ENCODE measurements at places on chromosomes 3 and 15.

GRCh38 chr3:75224412-75224811 lies 439.7 kb upstream of the FRG2C start:
- DNase-seq: no peak

DNA sequence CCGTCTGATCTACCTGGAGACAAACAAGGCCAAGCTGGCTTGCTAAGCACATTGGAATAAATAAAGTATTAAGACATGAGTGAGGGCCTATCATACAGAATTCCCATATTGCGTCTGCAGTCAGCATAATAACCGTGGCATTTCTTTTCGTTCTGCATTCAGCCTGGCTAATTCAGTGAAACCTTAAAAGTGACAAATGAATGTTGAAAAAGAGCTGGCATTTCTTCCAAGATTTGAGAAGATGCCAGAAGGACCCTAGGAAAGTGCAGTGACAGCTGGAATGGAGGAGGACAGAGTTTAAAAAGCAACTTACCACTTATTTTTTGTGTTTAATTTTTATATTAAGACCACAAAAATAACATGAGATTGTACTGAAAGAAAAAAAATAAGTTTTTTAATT lies 67.1 kb downstream of the SUCLG2 start:
- DNase-seq: no peak

DNA sequence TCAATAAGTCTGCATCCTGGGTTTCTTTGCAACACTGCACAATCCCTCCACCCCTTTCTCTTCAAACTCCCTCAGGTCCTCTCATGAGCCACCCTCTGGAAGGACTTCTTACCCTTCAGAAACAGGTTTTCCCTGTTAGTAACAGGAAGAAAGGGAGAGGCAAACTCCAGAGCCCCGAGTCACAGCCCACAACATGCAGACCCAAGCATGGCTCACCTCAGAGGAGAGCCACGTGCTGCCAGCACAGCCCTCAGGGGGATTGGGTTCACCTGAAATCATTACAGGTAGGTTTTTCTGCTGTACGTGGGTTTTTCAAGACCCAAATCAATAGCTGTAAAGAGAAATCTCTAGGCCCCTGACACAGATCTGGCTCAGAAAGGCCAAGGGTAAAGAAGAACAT lies 359.7 kb upstream of the ATP10A start:
- DNase-seq: no peak

DNA sequence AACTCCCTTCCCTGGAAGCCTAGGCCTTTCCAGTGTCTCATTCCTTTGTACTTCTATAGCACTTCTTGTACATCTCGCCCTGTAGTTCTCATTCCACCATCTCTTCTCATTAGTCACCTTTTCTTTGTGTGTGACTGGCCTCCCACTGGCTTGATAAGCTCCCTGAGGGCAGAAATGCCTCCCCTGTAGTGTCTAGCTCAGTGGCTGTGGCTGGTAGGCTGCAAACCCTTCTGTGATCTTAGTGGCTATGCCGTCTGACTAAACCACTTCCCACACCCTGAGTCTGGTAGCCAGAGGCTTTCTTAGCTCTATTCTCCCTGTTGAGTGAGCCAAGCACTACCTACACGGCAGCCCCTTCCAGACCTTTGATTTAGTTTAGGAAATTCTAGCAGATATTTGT lies 24.4 kb upstream of the TNFAIP8L3 start:
- DNase-seq: no peak

DNA sequence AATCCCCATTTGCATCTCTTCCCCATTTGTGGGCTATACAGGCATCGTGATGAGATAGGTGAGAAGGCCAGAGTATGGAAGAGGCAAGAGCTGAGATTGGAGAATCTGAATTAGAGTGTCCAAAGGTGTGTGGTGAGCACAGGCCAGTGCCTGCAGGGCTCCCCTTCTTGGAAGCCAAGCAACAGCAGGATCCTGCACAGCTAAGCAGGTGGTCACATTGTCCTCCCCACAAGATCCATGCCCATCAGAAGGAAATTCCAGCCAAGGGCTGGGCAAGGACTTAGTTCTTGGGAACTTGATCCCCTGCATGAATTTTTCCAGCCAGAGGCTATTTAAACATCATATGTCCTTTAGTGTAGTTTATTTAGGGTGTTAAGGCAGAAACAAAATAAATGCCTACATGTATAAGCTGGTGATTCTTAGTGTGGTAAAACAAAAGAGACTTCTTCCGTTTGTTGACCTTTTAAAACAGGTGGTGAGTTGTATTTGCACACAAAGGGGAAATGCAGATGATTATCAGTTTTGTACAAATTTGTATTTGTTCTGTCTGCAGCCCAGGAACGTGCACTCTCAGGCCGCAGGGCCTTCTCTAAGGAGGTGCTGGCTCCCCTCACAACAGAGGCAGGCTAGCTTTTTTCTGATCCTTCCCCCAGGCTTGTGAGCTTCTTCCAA lies 110.2 kb downstream of the PLCL2 start:
- DNase-seq: no peak

GRCh38 chr3:194249323-194250097 lies 101.6 kb downstream of the CPN2 start:
- no peak for DNase-seq

- no peak for DNase-seq
Measured at GRCh38 chr15:99682455-99682854, 50.8 kb downstream of the LYSMD4 start.

- no peak for DNase-seq
Measured at GRCh38 chr15:80822256-80822655, 43.1 kb downstream of the CEMIP start.

- no peak for DNase-seq
Measured at GRCh38 chr3:57999417-58000115, 8.7 kb upstream of the FLNB start.

DNA sequence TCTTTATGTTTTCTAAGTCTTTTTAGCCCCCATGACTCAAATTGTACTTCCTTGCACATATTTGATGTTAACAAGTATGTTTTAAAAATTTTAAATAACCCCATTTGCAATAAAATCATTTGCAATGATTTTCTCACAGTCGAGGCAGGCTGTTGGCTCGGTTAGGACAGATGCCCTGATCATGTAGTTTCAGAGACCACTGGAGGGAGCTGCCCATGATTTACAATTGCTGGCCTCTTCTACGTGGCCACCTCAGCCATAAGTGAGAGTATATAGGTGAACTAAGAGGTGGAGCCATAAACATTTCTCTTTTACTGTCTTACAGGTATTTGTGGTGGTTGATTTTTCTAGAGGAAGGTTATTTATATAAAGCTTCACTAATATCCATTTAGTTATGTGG lies 1.7 kb downstream of the DTWD1 start:
- no peak for DNase-seq

- DNase-seq: no peak
Measured at GRCh38 chr3:82508-82907, 114.1 kb upstream of the CHL1 start.

GRCh38 chr3:101038880-101039279 lies 45.7 kb upstream of the ABI3BP start:
- no peak for DNase-seq

DNA sequence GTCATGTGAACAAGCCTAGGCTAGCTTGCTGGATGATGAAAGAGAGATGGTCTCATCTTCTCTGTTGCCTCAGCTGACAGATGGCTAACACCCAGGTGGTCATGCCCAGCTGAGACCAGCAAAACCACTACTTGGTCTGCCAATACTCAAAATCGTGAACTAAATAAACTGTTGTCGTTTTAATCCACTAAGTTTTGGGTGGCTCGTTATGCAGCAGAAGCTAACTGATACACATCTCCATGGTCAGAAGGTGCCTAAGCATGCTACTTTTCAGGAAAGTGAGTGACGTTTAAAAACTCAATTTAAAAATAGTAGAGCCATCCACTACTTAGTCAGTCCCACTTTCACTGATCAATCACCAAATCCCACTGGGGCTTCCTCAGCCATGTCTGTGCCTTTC lies 52.8 kb downstream of the CCR4 start:
- DNase-seq: no peak

DNA sequence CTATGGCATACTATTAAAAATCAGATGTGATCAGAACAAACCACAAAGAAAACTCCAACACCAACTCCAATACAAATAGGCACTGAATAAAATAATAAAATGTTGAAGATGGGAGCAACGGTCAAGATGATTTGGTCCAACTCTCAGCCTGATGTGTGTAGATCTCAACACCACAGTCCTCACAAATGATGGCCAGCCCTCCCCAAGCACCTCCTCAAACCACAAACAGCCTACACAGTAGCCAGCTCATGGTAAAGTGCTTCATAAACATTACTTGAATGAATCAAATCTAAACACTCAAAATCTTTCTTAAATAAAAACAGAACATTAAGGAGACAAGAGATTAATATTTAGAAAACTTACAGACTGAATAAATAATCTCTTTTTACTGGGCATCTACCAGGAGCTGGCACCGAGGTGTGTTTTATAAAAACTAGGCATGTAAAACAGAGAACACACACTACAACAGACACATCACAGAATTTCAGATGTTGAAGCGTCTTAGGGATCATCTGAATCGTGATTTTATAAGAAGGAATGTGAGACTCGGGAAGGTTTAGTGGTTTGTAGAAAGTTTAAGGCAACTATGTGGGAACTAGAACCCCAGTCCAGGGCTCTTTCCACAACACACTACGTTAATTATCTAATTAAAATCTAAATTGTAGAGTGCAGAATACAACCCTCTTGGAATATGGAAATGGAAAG lies 102.4 kb downstream of the MYLK start:
- no peak for DNase-seq

DNA sequence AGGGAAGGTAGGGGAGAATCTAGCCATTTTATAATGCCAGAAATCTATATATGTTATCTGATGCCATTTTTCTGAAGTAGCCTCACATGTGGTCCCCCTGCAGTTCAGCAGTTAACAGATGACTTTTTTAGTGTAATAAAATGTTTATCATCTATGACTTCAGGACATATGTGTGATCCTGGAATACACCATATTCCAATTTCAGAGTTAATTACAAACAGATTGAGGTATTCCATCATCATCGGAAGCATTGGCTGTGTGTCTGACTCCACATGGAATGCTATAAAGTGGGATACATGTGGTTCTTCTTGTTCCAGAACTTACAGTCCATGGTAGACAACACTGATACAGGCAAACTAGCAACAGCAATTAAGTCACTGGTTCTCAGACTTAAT lies 45.9 kb upstream of the LIMD1 start:
- DNase-seq: no peak

GRCh38 chr3:127387556-127388153 lies 99.8 kb upstream of the PRR20G start:
- DNase-seq: no peak

- no peak for DNase-seq
Measured at GRCh38 chr3:124924741-124925140, 9.8 kb downstream of the MUC13 start.

DNA sequence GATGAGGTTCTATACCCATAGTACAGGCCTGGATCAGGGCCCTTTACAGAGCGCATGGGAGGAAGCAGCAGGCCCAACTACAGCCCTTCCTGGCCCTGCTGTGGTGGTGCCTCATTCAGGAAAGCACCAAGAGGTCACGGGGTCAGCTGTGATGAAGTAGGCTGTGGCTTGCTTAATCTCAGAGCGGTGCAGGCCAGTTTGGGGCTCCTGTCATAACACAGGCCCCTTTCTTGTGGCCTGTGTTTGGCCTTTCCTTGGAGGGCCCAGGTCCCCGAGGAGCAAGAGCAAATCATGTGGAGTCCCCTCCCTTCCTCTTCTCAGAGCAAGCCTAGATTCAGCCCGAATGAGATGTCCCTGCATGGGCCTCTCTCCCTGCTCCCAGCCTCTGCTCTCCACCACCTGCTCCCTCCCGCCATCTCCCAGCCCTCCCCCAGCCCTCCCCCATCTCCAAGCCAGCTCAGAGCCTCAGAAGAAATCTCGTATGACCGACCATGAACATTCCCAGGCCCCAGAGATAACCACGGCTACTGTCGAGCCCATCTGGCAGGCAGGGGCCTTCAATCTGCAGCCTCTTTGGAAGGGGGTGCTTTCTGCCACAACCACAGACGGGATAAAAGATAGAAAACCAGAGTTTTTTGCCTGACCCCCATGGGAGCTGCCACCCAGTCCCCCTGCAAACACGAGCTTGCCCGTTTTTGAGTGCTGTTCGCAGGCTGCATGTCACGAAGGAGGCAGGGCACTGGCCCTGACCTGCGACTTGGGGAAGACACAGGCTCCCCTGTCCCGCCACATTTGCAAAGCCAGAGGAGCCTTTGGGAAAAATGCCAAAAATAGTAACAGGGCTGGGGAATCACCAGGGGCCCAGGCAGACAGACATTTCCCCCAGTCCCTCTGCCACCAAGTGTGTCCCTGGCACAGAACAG lies 32.3 kb upstream of the DUSP7 start:
- DNase-seq: no peak

DNA sequence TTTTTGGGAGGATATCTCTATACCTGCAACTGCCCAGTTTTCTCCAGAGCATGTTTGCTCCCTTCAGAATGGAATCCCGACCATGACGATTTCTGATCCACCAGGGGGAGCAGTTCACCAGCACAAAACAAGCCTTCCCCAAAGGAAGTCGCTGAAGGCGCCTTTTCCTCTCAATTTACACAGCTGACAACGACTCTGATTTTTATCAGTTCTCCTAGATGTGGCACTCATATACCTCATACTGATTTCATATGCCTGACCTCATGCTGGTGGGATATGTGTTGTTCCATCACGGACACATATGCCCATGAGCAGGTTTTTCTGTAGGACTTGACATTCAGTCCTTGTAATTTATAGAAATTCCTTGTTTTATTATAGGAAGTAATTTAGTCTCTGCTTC lies 1028.2 kb downstream of the MCTP2 start:
- peak; percentile 12 for DNase-seq

DNA sequence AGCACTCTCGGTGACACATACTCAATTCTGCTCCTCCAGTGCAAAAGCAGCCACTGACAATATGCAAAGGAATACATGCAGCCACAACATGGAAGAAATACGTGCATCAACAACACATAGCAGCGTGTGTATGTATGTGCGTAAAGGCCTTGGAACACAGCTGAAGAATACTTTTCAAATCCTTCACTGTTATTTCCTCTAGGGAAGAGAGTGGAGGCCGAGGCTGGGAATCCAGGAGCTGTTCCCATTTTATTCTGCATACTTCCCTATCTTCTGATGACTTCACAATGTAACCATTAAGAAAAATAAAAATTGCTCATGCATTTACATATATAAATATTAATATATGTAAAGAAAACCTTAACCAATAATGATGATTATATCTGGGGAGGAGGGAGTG lies 36.6 kb upstream of the MGLL start:
- no peak for DNase-seq

GRCh38 chr3:120928991-120929390 lies 21.0 kb downstream of the STXBP5L start:
- no peak for DNase-seq

DNA sequence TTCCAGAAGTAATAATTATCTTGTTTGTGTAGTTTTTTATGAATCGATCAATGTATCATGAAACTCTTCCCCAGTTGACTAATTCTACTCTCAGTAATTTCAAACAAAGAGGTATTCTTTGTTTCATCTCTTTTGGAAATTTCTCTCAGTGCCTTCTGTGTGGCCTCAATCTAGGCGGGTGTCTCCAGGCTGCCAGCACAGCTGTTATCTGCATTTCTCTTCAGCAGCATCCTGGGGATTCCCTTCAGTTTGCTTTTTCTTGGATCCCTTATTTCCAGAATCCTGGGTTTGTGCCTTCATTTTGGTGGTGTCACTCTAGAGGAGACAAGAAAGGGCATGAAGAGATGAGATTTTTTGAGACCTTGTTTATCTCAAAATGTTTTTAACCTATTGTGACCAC lies 22.7 kb downstream of the NIPA2 start:
- DNase-seq: no peak
